ENCODE measurements at places on chromosomes 2 and 18.

- DNase-seq = no peak
Measured at GRCh38 chr2:166314022-166314759, 61.6 kb downstream of the SCN9A start.

- no peak for DNase-seq
Measured at GRCh38 chr2:27884601-27885000, 5.6 kb downstream of the RBKS start.

- DNase-seq = no peak
Measured at GRCh38 chr2:18372641-18373040, 187.8 kb downstream of the RDH14 start.

DNA sequence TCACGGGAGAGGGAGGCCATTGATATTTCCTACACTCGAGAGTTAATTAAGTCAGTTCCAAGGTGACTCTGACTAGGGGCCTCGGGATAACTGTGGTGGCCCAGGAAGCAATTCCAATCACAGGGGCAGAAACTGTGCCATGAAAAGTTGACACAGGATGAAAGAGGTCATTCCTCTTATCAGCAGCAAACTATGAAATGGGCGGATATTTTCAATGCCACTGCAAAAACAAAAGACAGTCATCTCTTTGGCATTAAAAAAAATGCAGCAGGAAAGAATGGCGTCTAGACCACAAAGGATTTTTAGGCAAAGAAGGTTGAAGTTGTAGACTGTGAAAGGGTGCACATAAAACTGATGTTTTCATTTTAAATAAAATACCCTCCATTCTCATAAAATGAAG is 50.0 kb downstream of the TGIF1 start:
- DNase-seq = no peak

DNA sequence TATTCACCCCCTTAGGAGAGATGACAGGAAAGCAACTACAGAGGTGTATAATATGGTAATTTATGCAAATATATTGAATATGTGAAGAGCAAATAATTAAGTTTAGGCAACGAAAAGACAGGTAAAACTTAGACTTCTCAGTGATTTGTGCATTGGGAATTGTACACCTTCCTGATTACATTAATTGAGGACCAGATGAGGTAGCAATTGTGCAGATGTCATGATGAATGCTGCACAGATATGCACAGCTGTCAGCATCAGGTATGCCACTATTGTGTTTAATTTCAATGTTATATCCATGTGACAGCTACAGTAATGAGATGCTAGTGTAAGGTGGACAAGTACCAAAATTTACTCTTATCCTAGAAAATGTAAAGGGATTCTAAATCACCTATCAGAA is 267.2 kb upstream of the FSIP2 start:
- DNase-seq = no peak

DNA sequence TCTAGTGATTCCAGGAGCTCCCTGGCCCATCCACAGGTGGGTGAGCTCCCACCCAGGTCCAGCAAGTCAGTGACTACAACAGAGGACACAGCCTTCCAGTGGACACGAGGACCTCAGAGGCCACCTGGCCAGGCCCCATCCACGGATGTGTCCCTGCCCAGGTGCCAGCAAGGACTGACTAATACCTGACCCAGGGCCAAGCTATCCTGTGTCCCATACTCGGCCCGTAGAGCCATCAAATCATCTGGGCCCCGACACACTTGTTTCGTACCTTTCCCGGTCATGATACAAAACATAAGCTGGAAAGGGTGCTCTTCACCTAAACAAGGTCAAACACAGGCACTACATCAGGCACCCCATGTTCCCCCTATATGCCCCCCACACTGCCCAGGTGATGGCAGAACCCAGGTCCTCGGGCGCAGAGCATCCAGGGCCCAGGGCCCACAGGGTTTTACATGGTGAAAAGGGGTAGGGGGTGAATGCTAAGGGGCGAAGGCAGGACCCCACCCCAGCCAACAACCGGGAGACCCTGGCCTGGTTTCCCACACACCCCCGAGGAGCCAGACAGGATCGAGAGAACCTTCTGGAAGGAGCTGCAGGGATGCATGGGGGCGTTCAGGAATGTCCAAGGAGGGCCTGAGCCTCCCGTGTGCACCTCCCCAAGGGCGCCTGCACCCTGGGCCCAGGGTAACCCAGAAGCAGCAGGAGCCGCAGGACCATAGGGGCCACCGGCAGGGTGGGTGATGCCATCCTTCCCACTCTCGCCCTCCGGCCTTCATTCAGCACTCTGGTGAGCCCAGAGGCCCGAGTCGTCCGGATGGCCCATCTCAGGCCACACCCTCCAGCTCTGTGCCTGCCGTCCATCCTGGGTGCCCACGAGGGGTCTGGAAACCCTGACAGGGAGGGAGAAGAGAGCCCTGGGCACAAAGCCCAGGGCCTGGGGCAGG is 94.3 kb downstream of the HDAC4 start:
- no peak for DNase-seq

DNA sequence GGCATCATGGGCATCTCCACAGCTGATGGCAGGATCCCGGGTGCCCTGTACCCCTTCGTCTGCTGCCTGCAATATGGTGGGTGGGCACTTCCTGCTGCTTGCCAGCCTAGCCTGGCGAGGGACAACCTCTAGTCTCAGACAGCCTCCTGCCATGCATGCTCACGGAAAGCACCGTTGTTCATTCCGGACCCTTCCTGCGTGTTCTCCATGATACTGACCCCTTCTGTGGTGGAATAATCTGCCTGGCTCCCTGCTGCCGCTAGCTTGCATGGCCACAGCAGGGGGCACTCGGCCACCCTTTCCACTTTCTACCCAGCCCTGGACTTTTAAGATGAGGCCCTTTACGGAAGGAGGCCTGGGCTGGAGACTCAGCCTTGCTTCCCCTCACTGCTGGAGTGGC is 12.0 kb downstream of the PCARE start:
- no peak for DNase-seq

- no peak for DNase-seq
Measured at GRCh38 chr2:162126527-162126926, 25.5 kb downstream of the GCG start.

- no peak for DNase-seq
Measured at GRCh38 chr2:240371129-240372000, 64.1 kb upstream of the GPC1 start.

DNA sequence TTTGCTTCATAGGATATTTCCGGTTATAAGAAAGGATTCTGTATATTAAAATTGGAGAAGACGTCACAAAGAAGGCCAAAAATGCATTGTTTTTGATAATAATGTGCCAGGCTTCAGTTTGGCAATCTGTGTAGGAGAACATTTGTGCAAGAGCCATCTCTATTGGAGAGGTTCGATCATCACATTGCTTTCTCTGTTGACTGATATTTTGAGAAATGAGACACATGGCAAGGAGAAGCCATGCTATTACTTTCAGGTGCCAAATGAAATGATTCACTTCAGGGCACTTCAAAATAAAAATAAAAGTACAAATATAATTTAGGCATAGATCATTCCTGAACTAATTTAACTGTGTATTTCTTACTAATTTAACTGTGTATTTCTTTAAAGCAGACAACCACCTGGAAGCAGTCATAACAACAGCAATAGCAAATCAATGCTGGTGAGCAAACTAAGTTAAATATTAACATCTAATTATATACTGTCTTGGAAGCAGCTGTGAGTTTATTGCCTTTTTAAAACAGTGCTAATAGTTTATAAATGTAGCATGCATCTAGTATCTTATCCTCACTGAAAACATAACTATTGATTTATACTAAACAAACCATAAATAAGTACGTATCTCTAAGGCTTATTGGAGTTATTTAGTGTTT is 50.2 kb upstream of the CHST9 start:
- DNase-seq = no peak

GRCh38 chr2:136021976-136022375 is 36.5 kb upstream of the DARS1 start:
- no peak for DNase-seq

GRCh38 chr2:46306988-46307655 is 9.9 kb downstream of the EPAS1 start:
- no peak for DNase-seq

DNA sequence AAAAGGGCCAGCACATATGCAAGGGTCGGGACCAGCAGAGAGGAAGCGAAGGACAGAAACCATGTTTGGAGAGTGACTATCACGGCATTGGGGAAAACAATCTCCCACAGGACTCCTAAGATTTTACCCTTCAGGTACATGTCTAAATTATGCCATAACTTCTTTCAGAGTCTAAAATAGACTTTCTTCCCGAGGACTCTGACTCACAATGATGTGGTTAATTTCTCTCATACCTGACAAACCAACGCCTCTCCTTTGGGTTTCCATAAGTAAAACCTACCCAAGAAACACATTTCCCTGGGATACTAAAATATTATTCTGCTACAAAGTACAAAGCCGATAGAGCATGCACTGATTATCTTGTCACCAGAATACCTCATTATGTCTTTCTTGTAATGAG is 127.8 kb upstream of the NETO1 start:
- no peak for DNase-seq

DNA sequence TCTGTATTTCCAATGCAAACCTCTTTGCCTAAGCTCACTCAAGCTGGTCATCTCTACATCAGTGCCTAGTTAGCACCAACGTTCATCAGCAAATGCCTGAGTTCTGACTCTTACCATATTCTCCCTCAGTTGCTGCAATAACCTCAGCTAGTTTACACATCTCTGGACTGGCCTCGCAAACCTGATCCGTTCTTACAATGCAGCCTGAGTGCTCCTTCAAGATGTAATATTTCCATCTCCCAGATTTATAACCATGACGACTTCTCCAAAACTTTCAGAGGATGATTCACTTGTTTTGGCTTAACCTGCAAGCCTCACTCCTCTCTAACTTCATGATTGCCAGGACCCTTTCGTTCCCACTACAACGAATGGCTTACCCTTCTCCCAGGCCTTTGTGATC is 69.7 kb downstream of the DIPK1C start:
- no peak for DNase-seq

DNA sequence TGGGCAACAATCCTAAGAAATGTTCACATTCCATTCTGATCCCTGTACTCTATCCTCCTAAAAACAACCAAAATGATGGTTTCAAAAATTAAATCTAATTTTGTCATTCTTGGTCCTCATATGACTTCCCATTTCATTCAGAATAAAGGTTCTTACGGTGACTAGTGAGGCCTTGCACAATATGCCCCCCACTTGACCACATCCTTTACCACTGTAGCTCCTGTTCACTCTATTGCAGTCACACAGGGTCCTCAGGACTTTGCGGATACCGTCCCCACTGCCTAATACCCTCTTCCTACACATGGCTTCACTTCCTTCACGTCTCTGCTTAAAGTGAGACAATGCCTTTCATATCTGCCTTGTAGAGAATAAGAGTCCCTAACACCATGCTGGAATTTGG is 1058.7 kb upstream of the KLHL29 start:
- DNase-seq = no peak

DNA sequence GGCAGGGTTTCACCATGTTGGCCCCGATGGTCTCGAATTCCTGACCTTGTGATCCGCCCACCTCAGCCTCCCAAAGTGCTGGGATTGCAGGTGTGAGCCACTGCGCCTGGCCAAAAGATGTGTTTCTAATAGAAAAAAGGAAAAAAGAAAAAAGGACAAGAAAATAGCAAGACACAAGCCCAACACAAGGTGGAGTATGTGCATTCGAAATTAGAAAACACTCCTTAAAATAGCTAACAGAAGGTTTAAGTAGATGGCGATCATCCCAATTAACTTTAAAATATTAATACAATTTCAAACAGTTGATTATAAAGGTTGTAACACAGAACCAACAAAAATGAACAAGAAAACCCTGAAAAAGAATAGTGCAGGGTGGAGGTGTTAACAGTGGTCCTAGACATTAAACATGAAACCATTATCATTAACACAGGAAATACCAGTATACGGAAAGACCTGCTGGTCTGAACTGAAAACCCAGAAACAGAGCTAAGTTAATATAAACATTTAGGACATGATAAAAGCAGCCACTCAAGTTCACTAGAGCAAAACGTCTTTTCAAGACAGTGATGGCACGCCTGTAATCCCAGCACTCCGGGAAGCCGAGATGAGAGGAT is 57.9 kb downstream of the HDLBP start:
- DNase-seq = no peak

- DNase-seq = no peak
Measured at GRCh38 chr18:51011709-51012108, 18.3 kb upstream of the SMAD4 start.

GRCh38 chr2:203451689-203452088 is 83.4 kb downstream of the RAPH1 start:
- DNase-seq = no peak

DNA sequence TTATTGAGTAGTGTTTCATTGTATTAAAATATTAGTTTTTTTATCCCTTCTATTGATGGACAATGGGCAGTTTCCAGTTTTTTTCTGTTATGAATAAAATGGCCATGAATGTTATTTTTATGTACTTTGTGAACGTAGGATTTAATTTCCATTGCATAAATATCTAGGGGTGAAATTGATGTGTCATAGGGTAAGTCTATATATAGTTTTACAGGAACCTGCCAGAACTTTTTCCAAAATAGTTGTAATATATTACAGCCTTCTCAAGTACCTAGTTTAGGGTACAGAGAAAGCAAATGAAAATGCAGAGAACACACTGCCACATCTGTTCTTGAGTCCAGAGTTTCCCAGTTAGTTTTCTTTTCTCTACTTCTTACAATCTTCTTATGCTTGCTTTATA is 378.6 kb downstream of the MEIS1 start:
- no peak for DNase-seq

GRCh38 chr2:126906781-126907180 is 8.1 kb downstream of the TEX51 start:
- DNase-seq = no peak

- no peak for DNase-seq
Measured at GRCh38 chr18:46360866-46361265, 256.7 kb downstream of the HAUS1 start.

DNA sequence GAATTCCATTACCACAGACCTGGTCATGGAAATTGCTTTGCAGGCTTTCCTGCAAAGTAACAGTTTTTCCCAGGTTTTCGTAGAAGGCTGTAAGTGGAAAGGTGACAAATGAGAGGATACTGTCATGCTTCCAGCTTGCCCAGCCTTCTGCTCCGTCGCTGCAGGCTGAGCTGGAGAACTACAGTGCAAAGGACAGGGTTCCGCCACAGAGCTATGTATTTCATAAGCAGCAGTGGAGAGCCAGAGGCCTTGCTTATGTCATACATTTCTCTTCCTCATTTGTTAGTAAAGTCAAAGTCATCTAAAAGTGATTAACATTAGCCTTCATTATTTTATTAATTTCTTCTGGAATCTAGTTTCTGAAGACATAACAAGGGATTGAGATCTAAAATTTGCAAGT is 72.9 kb upstream of the RBM44 start:
- DNase-seq = no peak

GRCh38 chr2:226669905-226670304 is 129.7 kb downstream of the IRS1 start:
- no peak for DNase-seq

DNA sequence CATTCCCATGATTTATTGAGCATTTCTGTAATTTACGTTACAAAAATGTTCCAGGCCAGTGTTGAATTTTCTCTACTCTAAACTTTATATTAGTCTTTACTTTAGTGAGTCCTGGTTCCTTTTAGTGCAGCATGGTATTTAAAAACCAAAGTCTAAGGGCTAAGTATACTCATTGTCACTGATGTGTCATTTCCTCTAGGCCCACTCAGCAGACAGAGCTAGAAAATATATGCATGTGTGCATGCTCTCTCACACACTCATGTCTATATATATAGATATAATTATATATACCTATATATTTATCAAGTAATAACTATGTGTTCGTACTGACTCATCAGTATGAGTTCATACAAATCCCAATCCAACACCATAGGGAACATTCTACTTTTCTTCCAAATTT is 132.5 kb upstream of the SLC8A1 start:
- no peak for DNase-seq

All from NCI-H2107 (cell line).